ENCODE measurements at places on chromosomes 3 and 15.

- DNase-seq: no peak
Measured at GRCh38 chr3:134075846-134076245, 46.1 kb upstream of the SLCO2A1 start.

GRCh38 chr3:160617636-160618035 lies 52.3 kb upstream of the KPNA4 start:
- DNase-seq: no peak

GRCh38 chr3:126990890-126991289 lies 8.0 kb downstream of the PLXNA1 start:
- no peak for DNase-seq

GRCh38 chr3:134441821-134442220 lies 44.0 kb downstream of the ANAPC13 start:
- DNase-seq: no peak

GRCh38 chr3:140499114-140499757 lies 178.6 kb upstream of the TRIM42 start:
- DNase-seq: no peak

DNA sequence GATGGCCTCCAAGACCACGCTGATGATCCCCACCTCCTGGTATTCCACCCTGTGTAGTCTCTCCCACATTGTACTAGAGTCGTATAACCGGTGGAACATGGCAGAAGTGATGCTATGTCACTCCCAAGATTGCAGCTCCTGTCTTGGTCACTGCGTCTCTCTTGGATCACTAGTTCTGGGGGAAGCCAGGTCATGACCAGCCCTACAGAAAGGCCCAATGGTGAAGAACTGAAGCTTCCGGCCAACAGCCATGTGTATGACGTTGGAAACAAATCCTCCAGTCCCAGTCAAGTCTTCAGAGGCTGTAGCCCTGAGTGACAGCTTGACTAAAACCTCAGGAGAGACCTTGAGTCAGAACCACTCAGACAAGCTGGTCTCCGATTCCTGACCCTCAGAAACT lies 61.9 kb upstream of the FNDC3B start:
- no peak for DNase-seq

- DNase-seq: no peak
Measured at GRCh38 chr3:34844323-34844620, 795.1 kb upstream of the ARPP21 start.

DNA sequence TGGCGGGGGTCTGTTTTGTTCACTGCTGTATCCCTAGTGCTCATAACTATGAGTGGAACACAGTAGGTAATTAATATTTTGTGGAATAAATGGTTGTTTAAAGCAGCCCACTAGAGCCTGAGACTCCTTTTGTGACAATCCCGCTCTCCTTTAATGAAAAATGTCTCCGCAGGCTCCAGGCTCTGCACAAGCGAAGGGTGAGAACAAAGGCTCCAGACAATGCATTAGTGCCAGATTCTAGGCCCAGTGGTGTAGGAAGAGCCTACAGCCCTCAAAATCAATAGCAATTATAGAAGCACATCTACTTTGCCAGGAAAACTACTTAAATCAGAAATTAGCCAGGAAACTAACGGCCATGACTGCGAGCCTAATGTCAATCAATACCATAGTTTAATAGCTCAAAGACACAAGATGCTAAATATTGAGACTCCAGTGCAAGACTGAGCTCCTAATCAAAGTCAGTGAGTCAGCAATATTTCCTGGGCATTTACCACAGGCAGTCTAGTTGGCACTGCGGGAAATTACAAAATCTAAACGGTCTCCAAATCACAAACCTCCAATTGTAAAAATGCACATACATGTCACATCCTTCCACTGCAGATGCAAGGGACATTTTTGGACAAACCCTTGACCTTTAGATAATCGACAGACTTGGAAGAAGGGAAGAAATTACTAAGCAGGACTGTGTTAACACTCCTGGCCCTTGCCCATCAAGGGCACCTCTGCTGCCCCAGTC lies 2.3 kb downstream of the ANXA2 start:
- no peak for DNase-seq

GRCh38 chr3:3125977-3126376 lies 763 bp upstream of the TRNT1 start:
- no peak for DNase-seq

GRCh38 chr3:9875448-9875847 lies 4.6 kb downstream of the CIDEC start:
- no peak for DNase-seq

DNA sequence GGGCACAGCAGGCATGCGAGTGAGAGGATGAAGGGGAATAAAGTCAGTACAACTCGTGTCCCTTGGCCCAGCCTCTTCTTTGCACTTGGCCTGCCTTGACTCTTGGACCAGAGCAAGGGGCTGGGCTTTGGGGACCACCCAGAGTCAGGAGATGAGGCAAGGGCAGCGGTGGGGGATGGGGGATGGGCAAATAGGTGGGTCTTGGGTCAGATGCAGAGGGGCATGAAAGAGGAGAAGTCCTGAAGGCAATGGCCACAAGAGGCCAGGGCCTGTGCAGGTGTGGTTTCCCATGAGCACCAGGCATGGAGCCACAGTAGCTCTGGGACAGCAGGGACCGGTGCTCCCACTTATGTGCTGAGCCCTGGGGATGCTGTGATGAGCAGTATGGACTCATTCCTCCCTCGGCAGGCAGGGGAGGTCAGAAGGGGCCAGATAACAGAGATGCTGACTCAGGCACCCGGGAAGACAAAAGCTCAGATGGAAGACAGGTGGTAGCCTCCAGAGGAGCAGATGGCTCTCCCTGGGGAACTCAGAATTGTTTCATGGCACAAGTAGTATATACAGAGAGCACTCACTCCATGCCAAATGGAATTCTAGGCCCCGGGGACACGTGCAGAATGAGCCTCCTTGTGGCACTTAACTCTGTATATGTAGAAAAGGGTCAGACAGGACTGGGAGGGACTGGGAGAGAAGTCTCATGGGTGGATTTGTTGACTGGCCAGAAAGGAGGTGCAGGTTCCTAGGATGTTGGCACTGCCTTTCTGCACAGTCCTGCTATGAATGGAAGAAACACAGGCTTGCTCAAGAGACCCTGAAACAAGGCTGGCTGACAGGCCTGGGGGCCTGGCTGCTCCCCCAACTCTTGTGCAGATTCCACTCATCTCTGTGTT lies 14.3 kb downstream of the ZBTB47 start:
- DNase-seq: no peak

DNA sequence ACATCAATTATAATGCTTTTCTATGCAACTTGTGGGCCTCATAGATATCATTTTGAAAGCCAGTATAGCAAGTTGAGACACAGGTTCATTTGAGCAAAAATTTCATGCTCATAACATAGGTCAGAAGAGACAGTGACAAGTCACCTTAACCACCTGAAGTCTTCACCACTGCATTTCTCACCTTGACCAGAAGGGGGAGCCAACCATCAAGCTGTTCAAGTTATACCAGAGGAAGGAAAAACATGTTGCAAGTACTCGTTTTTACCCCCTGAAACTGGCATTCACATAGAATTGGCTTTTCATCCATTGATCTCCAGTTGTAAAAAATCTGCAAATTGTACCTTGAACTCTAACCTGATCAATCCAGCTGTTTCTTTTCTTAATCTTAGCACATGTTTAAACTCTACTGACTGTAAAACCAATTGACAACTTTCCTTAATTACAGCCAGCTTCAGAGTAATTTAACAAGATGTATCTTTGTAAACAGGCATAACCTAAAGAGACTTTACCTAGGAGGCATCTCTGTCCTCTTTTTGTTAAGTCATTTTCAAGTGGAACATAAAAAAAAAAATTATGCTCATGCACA lies 1.4 kb downstream of the LMOD3 start:
- DNase-seq: peak; percentile 76

GRCh38 chr15:80199869-80200268 lies 47.1 kb downstream of the FAH start:
- no peak for DNase-seq

- DNase-seq: no peak
Measured at GRCh38 chr15:32834156-32834555, 116.4 kb downstream of the GREM1 start.

DNA sequence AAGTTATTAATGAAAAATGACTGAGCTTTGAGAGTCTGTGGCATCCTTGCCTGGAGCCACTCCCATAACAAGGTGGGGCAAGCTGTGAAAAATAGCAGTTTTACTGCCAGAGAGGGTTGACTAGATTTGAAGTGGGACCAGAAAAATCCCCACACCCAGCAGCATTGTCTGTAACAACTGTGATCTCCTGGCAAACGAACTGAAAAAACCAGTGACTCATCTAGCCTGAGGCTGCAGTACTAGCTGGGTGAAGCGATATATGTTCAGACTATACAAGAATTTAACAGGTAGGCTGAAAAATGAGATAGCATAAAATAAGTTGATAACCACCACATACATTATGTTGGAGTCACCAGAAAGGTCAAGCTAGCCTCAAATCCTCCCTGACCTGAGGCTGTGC lies 64.0 kb downstream of the DPH6 start:
- DNase-seq: no peak

DNA sequence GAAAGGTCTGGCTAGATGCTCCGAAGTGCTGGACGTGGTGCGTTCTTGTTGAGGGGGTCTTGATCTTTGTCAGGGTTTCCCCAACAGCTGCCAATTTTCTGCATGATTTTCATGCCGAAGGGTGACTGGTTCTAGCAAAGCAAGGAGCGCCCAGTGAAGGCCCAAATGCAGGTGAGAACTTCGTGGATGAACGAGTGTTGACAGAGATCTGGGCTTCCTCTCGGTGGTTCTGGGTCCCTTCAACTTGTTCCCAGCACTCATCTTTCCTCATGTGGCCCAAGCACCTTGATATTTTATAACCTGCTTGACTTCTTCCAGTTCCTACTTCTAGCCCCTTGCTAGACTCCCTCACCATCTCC lies 40.8 kb upstream of the TFRC start:
- no peak for DNase-seq

GRCh38 chr15:64092864-64093626 lies 593 bp downstream of the CIAO2A start:
- peak; percentile 23 for DNase-seq

DNA sequence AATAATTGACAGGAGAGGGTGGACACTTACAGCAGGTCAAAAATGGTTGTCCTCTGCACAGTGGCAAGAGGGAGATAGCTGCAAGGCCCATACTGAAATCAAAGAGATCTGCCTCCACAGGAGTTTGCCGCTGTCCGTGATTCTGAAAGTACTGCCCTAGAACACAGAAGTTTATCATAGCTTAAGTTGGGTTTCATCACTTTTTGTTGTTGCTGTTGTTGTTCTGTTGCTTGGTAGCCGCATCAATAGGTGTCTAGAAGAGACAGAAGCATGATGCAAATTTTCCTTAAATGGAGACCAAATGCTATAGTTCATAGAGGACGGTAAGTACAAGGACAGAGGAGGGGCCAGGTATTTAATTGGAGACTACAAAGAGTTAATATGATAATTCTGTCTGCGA lies 120.0 kb upstream of the MRPL3 start:
- no peak for DNase-seq

- DNase-seq: no peak
Measured at GRCh38 chr3:139357899-139358298, 14.1 kb downstream of the MRPS22 start.

GRCh38 chr3:175149675-175150074 lies 290.5 kb downstream of the NAALADL2 start:
- no peak for DNase-seq

- DNase-seq: no peak
Measured at GRCh38 chr3:35929158-35929557, 289.8 kb downstream of the ARPP21 start.

GRCh38 chr3:110623571-110623970 lies 448.0 kb upstream of the NECTIN3 start:
- DNase-seq: no peak

GRCh38 chr15:80804970-80805495 lies 25.9 kb downstream of the CEMIP start:
- no peak for DNase-seq

DNA sequence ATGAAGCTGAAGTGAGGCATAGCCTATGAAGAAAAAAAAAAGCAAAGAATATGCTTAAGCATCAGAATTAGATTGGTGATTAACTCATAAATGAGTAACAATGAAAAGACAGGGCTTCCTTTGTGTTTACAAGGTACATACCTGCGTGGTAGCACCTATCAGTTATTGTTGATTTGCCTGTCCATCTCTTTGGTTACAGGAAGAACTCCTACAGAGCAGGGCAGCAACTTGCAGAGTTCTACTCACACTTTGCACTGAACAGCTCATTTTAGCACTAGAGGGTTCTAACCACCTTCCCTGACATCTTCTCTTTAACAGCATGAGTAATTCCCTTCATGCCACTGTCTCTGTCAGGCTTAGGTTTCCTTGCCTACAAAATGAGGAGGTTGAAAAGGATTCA lies 166.0 kb downstream of the DPH6 start:
- no peak for DNase-seq

GRCh38 chr3:48142316-48142870 lies 45.8 kb downstream of the CDC25A start:
- no peak for DNase-seq

DNA sequence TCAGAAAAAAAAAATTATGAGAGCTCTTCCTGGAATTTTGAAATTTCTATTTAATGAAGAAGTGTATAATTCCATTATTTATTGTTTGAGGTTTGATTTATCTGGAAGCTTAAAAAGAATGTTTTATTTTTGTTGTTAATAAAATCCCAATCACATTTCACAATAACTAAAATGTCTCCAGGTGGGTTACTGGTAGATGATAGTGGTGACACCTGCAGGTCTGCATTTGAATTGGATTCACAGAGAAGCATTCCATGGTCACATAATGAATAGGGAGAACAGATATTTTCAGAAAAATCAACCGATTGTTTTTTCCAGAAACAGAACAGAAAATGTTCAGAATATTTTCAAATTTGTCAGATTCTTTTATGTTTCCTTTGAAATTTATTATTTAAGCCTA lies 48.3 kb downstream of the ASB7 start:
- DNase-seq: no peak

DNA sequence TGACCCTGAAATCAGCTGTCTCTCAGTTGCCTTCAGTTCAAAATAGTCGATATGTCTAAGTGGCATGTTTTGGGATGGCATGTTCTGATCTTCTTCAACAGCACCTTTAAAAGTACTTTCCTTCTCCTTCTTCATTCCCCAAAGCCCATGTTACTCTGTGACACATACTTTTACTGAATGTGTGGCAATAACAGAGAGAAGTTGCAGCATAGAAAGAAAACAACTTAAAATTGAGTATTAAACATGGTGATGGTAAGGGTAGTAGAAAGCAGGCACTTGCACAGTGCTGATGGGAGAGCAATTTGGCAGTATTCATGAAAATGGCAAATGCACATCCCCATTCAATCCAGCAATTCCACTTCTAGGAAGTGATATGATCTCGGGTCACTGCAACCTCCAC lies 12.3 kb upstream of the ULK4 start:
- no peak for DNase-seq

DNA sequence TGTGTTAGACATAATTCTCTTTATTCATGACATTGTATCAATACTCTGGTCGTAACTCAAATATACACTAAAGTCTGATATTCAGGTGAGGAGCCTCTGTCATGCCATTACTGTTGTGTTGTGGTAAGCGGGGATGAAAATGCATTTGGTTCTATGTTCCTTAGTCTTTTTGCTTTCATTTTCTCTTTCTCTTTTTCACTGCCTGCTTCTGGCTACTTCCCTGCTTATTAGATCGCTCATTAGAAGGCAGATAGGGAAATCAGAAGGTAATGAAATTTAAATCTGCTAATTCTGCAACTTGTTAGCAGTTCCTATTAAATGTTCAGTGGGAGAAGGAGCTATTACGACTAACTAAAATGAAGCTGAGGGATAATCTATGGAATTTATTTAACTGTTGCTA lies 345.0 kb downstream of the GRM7 start:
- no peak for DNase-seq

All from posterior cingulate gyrus (tissue), 11 donors.